PC-3 (cell line): ENCODE measurements at places on chromosomes 2 and 18. TPM values are rescaled to one million over a fixed set of nuclear protein-coding genes. Genes with fewer than 3 reads are reported as not detected.

IL37 gene
- total RNA-seq = 1.6 and 2.6 TPM in 2 replicates

EGR4 gene
- total RNA-seq = not detected in 2 replicates

RNF144A gene
- 9.5 and 13.1 TPM in 2 replicates for total RNA-seq

LRATD1 gene
- total RNA-seq = 35.4 and 41.3 TPM in 2 replicates

SLC5A7 gene
- total RNA-seq = 0.06 TPM in 1 of 2 replicates, not detected in the other

PLCD4 gene
- 5.6 and 11.7 TPM in 2 replicates for total RNA-seq

CGREF1 gene
- total RNA-seq = 18.7 and 22.6 TPM in 2 replicates

DOK6 gene
- not detected in 2 replicates for total RNA-seq

SLC19A3 gene
- total RNA-seq = 0.26 TPM in 1 of 2 replicates, not detected in the other

CAPG gene
- total RNA-seq = 221 and 260 TPM in 2 replicates

GKN1 gene
- total RNA-seq = not detected in 2 replicates

CAPN14 gene
- 0.35 TPM in 1 of 2 replicates, not detected in the other for total RNA-seq

CCL20 gene
- 1.7 and 1.8 TPM in 2 replicates for total RNA-seq

LONRF2 gene
- total RNA-seq = 1.1 and 1.3 TPM in 2 replicates

KRTCAP3 gene
- total RNA-seq = 0.22 TPM in 1 of 2 replicates, not detected in the other

REG1B gene
- total RNA-seq = not detected in 2 replicates

RRM2 gene
- total RNA-seq = 229 and 282 TPM in 2 replicates

FSHR gene
- total RNA-seq = not detected in 2 replicates

CYP26B1 gene
- total RNA-seq = 1.6 and 3.9 TPM in 2 replicates

IL36A gene
- not detected in 2 replicates for total RNA-seq

HOXD8 gene
- 1.9 and 2.9 TPM in 2 replicates for total RNA-seq

PRKAG3 gene
- not detected in 2 replicates for total RNA-seq

UGT1A4 gene
- total RNA-seq = not detected in 2 replicates

FTCDNL1 gene
- 0.11 and 0.52 TPM in 2 replicates for total RNA-seq

MPP4 gene
- 0.52 and 0.77 TPM in 2 replicates for total RNA-seq

KCNS3 gene
- total RNA-seq = 5.8 and 7.9 TPM in 2 replicates

FAM110C gene
- 5.0 and 6.8 TPM in 2 replicates for total RNA-seq

GMPPA gene
- 78.1 and 85.7 TPM in 2 replicates for total RNA-seq

IL36RN gene
- 0.36 TPM in 1 of 2 replicates, not detected in the other for total RNA-seq

TEKT4 gene
- total RNA-seq = not detected in 2 replicates
